ENCODE measurements at places on chromosomes 4 and X.

DNA sequence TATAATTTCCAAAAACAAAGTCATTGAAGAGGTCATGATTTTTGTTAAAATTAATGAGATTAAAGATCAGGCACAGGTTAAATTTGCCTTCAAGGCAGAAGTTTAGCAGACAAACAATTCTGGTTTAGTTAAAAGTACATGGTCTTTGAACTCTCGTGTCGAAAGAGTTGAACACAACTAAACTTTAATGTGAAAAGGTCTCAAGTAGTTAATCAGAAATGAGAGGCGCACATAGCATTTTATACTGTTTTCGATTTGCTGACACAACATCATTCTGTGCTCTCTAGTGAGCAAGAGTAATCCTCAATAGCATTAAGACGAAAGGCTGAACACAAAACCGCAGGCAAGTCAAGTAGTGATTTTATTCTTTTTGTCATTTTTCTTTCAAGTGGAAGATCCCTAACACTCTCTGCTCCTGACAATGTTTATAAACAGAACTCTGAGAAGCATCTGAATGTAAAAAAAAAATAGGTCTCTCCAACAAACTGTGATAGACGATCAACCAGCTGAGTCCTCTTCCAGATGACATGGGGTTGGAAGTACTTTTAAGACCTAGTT lies 49.8 kb downstream of the SH3RF1 start:
- DNase-seq = no peak

DNA sequence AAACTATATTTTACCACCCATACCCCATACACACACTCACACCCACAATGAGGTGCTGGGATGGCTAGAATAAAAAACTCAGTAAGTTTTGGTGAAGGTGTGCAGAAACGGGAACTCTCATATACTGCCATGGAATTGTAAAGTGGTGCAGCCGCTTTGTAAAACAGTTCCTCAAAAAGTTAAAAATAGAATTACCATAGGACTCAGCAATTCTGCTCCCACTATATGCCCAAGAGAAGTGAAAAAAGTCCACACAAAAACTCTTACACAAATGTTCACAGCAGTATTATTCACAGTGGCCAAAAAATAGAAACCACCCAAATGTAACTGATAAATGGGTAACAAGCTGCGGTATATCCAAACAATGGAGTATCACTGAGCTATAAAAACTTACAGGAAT lies 6.5 kb downstream of the CENPU start:
- no peak for DNase-seq

DNA sequence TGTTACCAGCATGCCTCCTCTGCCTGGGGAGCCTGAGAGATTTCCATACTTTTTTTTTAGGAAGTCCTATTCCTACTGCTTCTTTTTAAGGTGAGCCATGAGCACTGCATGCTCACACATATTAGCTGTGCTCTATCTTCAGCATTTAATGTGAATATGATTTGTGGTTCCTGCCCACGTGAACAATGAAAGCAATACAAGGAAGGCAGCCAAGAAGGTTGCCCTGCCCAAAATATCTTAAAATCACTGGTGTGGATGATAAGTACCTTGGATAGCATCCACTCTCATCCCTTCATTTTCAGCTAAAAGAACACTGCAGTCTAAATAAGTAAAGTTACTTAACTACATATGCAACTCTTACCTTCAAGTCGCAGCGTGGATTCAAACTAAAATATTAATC lies 607.5 kb downstream of the PACRGL start:
- DNase-seq = no peak

GRCh38 chrX:130109429-130110378 lies 593 bp downstream of the ELF4 start:
- no peak for DNase-seq

GRCh38 chr4:6782147-6782845 lies at the start of gene KIAA0232:
TSS of gene KIAA0232 (plus strand) at chr4:6782727. CDS start at chr4:6824454, 41,727 bp downstream.
- DNase-seq = peak; percentile 43

DNA sequence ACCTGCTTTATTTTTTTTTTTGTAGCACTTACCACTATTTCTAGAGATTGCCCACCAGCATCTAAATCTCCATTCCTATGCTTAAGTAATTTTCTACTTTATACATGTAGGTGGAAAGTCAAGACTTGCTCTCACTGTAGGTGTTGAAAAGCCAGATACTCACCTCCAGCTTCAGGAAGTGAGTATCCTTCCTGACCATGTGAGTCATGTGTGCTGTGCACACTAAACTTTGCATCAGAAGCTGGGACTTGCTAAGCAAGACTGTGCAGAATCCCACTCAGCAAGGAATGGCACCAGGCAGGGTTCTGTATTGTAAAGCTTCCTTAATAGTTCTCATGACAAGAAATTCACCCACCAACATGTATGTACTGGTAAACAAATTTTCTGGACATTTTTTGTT lies 151.8 kb downstream of the POU4F2 start:
- DNase-seq = no peak

DNA sequence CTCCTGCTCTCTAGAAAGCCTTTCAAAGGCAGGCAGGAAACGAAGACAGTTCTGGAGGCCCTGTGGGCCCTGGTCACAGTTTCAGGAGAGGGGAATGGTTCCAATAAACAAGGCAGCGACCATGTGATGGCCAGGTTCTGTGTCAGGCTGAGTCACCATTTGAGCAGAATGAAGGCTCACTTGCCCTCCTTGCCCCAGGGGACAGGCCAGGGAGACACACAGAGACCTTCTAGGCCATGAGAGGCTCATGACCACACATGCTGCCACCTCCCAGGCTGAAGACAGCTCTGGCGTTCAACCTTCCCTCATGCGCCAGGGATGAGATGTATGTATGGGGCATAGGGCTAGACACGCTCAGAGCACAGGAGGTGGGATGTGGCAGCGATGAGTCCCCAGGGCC lies 22.9 kb upstream of the TRIM2 start:
- no peak for DNase-seq

- no peak for DNase-seq
Measured at GRCh38 chr4:153466081-153466948, at the start of gene TMEM131L. TSS of gene TMEM131L (plus strand) at chr4:153466360. CDS start at chr4:153466398, 38 bp downstream.

DNA sequence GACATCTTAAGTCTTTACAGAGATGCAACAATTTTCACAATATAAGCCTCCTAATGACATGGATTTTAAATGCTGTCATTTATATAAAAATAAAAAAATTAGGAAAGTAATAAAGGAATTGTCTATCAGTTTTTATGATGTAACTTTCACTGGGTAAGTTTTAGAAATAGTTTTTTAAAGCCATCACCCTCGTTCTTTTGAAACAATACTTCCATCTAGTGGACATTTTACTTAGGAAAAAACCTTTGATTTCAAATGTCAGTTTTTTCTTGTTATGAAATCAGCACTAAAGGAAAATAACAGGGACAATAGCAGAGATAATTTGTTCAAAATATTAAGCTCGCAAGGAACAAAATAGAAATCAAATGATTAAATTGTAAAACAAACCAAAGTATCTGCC lies 24.3 kb upstream of the NDNF start:
- DNase-seq = no peak

DNA sequence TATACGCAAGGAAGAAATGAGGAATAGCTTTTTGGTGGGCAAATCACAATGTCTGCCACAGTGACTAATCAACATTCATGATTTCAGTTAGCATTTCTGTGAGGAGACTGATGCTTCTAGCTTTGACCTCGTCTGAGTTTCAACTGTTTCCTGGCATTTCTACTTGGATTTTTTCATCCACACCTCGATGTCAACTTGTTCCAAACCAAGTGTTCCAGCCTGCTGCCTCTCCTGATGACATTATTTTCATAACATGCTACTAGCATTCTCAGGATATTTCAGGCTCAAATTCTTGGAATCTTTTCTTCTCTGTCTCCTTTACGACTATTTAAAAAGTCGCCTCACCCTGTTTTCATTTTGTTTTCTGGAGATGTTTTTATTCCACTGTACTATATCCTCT lies 90.3 kb upstream of the TEX13D start:
- no peak for DNase-seq

DNA sequence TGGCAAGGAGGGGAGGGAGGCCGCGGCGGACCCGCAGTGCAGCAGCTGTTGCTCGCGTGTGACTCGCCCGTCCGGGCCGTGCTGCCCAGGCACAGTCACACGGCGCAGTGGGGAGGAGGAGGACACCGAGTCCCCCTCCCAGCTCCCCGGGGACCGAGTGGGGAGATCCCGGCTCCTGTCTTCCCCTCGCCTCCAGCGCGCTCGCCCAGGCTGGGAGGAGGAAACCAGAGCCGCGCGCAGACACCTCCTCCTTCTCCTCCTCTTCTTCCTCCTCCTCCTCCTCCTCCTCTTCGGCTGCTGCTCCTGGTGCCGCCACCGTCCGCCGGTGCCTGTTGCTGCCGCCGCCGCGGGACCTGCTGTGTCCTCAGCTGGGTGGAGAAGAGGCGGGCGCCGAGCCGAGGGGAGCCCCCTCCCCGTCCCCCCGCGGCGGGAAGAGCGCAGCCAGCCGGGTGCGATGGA lies at the start of gene TBC1D1:
Gene TBC1D1, plus strand, starts transcription at position 284 of the 459 bp plus-strand sequence. CDS start 11,012 bp downstream, outside the sequence.
- DNase-seq = no peak

GRCh38 chr4:173159791-173160190 lies 8.8 kb upstream of the GALNT7 start:
- no peak for DNase-seq

- no peak for DNase-seq
Measured at GRCh38 chr4:163991298-163991865, 496.9 kb downstream of the TMA16 start.

GRCh38 chr4:123415977-123416376 lies 19.4 kb downstream of the SPRY1 start:
- DNase-seq = no peak

DNA sequence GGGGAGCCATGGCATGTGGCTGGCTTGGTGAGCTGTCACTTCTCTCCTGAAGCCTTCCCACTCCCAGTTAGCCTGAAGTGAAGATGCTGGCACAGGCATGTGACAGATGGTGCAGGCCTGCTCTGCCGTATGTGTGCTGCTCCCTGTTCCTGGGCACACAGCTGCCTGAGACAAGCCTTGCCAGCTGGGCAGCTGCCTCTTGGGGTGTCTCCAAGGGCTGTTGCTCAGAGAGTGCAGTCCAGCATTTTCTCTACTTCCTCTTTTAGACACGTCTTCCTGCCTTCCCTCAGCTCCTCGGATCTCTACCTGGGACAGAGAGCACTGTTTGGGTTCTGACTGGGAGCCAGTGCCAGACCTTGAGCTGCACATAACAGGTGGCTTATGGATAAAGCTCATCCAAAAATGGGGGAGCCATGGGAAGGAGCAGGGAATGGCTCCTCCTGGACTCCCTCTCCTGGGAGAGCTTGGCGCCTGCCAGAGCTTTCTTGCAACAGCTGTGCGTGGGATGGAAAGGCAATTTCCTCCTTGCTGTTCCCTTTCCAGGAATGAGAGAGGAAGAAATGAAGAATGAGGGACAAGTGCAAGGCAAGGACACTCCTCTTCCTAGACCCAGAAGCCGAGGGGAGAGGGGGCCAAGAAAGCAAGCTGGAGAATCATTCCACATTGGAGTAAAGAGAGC lies 132.9 kb downstream of the MSL3 start:
- DNase-seq = no peak

- peak; percentile 29 for DNase-seq
Measured at GRCh38 chr4:82429728-82430192, 502 bp downstream of the HNRNPDL start.

- DNase-seq = no peak
Measured at GRCh38 chr4:175891231-175891630, 79.2 kb upstream of the GPM6A start.

- no peak for DNase-seq
Measured at GRCh38 chrX:39439906-39440798, 638.9 kb downstream of the MID1IP1 start.

DNA sequence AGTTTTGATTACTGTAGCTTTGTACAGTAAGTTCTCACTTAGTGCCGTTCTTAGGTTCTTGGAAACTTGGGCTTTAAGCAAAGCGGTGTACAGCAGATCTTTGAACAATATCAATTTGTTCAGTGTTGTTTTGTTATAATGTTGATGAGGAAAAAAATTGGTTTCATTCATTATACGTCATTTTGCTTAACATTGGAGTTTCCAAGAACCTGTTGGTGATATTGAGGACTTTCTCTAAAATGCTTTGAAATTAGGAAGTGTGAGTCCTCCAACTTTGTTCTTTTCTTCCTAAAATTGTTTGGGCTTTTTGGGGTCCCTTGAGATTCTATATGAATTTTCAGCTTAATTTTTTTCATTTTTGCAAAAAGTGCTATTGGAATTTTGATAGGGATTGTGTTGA lies 49.1 kb downstream of the STAG2 start:
- no peak for DNase-seq

GRCh38 chr4:2673157-2673556 lies 83.0 kb downstream of the TNIP2 start:
- no peak for DNase-seq

DNA sequence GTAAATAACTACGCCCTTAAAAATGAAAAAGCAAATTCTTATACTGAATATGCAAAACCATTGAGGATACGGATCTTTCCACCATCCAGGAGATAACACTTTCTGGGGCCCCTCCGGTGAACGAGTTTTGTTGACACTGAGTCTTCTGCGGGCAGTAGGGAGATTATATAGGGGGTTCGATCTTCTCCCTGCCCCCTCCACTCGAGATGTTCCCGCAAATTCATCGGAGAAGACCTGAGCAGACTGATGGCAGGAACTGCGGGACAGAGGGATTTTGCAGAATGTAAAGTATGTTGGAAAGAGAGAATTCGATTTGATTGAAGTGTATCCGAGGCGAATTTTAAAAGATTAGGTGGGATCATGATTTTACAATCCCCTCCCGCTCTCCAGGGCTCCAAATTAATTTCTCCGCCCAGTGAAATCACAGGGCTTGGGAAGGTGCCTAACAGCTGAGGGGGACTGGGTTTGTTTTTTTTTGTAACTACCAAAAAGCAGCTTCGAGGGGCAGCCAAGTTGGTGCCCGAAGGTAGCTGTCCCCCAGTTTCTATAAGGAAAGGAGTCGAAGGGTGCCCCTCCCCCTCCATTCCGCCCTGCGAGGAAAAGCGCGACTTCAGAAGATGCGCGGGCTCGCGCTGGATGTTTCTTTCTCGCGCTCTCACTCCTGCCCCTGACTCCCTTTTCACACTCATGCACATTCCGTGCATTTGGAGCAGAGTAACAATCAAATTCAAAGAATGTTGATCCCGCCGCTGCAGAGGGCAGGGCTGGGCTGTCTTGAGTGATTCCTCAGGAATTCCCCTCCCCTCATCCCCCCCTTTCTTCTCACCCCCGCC lies 1.2 kb downstream of the TMEM255A start:
- DNase-seq = no peak

- DNase-seq = no peak
Measured at GRCh38 chr4:48636911-48637310, 143.2 kb downstream of the FRYL start.

GRCh38 chr4:88827442-88827841 lies 129.8 kb upstream of the NAP1L5 start:
- DNase-seq = no peak

DNA sequence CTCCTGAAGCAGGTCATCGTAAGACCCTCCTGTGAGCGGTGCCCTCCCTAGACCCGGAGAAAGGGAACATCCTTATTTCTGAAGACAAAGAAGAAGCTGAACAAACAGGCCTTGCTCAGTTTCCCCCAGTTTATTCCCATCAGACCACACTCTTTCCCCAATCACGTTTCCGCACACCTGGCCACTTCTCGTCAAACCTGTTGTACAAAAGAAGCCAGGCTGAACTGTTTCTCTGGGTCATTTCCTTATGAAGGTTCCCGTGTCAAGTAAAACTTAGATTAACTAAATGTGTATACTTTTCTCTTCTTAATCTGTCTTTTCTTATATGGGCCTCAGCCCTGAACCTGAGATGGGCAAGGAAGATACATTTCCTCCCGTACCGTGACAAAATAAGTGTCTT lies 111.6 kb upstream of the ENPP6 start:
- DNase-seq = no peak

- no peak for DNase-seq
Measured at GRCh38 chr4:113539408-113539807, 222.1 kb downstream of the CAMK2D start.
